CD4-positive, alpha-beta memory T cell (primary cell): ENCODE measurements at places on chromosomes 1 and 21. TPM values are rescaled to one million over a fixed set of nuclear protein-coding genes. Genes with fewer than 3 reads are reported as not detected.

- H3K4me3 ChIP-seq: no peak overlapping the region
- no peaks in the 10 kb centered on the region for H3K36me3 ChIP-seq
- no peak overlapping the region for H3K27ac ChIP-seq
- no peaks in the 10 kb centered on the region for H3K27me3 ChIP-seq
- DNase-seq: no peak
Observed at GRCh38 chr1:211639475-211640300, 35.7 kb downstream of the NEK2 start.

DNA sequence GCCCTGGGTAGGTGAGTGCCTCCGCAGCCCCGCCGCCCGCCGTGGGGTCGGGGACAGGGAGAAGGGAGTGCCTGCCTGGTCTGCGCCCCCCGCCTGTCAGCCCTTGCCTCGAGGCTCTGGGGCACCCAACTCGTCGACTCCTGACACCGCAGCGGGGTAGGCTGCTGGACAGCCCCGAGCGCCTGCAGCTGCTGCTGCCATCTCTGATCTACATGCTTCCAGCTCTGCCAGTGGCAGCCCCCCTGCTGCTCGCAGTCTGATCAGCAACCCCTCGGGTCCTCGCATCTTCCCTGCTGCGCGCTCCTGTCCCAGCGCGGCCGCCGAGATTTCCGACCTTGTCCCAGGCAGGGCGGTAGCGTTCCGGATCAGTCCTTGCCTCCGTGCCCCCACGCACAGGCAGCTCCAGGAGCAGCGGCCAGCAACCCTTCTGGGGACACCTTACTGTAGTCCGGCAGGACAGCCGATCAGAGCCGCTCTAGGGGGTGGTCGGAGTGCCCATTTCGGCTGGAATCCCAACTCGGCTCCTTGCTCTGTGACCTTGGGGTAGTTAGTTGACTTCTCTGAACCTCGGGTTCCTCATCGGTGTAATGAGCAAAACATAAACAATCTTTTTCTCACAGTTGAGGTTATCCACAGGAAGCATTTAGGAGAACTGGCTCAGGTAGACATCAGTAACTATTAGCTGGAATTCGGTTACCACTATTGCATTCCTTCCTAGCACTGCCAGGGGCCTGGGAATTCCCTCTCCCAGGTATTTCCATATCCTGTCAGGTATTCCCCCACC is 540 bp downstream of the BCAN start:
- no peak overlapping the region for H3K27ac ChIP-seq
- peaks cover 62% of the 10 kb centered on the region for H3K27me3 ChIP-seq
- H3K4me3 ChIP-seq: no peak overlapping the region
- H3K4me1 ChIP-seq: peaks cover 32% of the 10 kb centered on the region
- DNase-seq: no peak

DNA sequence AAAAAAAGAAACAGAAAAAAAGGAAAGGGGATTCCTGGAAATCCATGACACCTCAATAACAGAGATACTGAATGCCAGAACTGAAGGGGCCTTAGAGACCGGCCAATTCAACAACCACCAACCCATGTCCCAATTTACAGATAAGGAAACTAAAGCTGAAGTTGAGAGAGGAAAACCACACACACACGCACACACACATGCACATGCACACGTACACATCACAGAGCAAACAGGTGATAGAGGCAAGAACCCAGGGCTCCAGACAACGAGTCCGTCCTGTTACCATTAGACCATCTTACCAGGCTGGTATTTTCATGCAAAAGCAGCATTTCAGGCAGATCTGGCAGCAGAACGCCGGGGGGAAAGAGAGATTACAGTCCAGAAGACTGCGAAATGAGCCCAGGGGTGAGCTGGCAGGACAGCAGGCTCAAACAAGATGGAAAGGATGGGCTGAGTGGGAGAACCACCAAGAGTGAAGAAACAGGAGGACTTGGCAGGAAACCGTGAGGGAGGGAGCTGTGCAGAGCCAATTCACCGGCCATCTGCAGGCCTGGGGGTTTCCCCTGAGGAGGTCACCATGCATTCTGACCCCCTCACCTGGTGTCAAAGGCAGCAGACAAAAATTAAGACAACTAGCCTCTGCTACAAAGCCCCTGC is 43.5 kb downstream of the PAFAH2 start:
- H3K27ac ChIP-seq: no peak overlapping the region
- no peaks in the 10 kb centered on the region for H3K36me3 ChIP-seq
- no peak overlapping the region for H3K4me3 ChIP-seq
- no peaks in the 10 kb centered on the region for H3K27me3 ChIP-seq
- DNase-seq: no peak

- H3K4me1 ChIP-seq: no peaks in the 10 kb centered on the region
- no peak for DNase-seq
- H3K4me3 ChIP-seq: no peak overlapping the region
- H3K27me3 ChIP-seq: no peaks in the 10 kb centered on the region
- no peak overlapping the region for H3K27ac ChIP-seq
Observed at GRCh38 chr1:70396607-70397006, 14.5 kb upstream of the CTH start.

DNA sequence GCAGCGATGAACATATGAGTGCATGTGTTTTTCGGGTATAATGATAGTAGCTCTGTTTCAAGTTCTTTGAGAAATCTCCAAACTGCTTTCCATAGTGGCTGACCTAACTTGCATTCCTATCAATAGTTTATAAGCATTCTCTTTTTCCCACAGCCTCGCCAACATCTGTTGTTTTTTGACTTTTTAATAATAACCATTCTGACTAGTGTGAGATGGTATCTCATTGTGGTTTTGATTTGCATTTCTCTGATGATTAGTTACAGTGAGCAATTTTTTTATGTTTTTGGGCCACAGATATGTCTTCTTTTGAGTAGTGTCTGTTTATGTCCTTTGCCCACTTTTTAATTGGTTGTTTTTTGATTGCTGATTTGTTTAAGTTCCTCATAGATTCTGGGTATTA is 10.6 kb upstream of the RUNX1 start:
- no peaks in the 10 kb centered on the region for H3K27me3 ChIP-seq
- no peaks in the 10 kb centered on the region for H3K36me3 ChIP-seq
- no peak overlapping the region for H3K27ac ChIP-seq
- no peak for DNase-seq
- H3K4me3 ChIP-seq: no peak overlapping the region

- H3K27ac ChIP-seq: no peak overlapping the region
- H3K4me3 ChIP-seq: no peak overlapping the region
- H3K27me3 ChIP-seq: no peaks in the 10 kb centered on the region
- DNase-seq: no peak
- H3K36me3 ChIP-seq: no peaks in the 10 kb centered on the region
Observed at GRCh38 chr21:21226472-21226871, 228.3 kb downstream of the NCAM2 start.

Gene HAPLN2
- total RNA-seq: not detected

GRCh38 chr1:223845037-223845809 is 524 bp downstream of the TP53BP2 start:
- H3K4me1 ChIP-seq: peaks cover 52% of the 10 kb centered on the region
- H3K4me3 ChIP-seq: peak overlapping the region; percentile 76
- H3K27ac ChIP-seq: peak overlapping the region; percentile 98

DNA sequence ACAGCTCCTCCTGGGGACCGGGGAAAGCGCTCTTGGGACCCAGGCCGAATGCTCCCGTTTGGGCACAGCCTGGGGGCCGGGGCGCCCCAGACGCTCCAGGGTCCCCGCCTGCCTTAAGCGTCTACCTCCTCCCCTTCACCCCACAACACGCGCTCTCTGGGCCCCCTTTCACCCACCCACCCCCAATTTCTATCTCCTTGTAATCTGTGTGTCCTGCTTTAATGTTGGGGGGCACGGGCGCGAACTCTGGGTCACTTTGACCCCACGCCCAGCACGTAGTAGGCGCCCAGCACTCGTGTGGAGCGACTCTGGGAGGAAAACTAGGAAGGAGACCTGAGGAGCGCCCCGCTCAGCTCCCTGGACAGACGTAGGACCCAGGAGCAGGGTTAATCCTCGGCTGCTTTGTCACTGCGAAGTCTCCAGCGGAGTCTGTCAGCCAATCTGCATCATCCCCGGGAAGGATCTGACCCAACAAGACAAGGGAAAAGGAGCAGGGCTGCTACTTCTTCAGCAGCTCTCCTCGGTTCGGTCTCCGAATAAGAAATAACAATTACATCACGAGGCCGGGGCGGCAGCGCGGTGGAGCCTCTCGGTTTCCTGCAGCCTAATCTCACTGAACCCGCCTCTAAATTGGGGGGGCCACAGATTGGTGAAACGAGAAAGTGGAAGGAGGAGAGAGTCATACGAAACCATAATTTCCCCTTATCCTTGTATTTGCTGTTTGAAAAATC is 757 bp upstream of the NRIP1 start:
- H3K4me1 ChIP-seq: peaks cover 21% of the 10 kb centered on the region
- H3K27me3 ChIP-seq: no peaks in the 10 kb centered on the region
- peak overlapping the region; percentile 66 for H3K4me3 ChIP-seq
- DNase-seq: peak; percentile 76
- no peaks in the 10 kb centered on the region for H3K36me3 ChIP-seq

Gene EPHA2
- not detected for total RNA-seq

Gene ERI3
- 29.6 TPM for total RNA-seq

DNA sequence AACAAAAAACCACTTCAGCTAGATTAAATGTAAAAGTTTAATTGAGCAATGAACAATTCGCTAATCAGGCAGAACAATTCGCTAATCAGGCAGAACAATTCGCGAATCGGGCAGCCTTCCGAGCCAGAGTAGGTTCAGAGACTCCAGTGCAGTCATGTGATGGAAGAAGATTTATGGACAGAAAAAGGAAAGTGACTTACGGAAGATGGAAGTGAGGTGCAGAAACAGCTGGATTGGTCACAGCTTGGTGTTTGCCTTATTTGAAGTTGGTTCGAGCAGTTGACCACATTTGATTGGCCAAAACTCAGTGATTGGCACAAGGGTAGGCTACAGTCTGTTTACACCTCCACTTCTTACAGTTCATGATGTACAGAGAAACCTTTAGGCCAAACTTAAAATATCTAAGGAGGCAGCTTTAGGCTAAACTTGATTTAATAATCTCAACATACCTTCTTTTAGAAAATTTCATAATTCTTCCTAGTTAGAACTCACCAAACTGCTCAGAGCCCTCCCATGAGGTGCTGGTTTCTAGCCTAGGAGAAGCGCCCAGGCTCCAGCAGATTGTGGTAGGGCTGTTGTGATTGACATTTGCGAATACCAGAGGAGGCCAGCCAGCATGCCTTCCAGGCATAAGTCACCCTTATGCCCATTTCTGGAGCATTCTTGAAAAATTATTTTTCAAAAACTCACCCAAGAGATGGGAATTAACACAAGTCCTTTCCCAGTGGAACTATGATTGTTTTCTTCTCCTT is 22.8 kb upstream of the KCNC4 start:
- no peaks in the 10 kb centered on the region for H3K4me1 ChIP-seq
- no peak for DNase-seq
- no peak overlapping the region for H3K27ac ChIP-seq
- no peaks in the 10 kb centered on the region for H3K27me3 ChIP-seq
- no peak overlapping the region for H3K4me3 ChIP-seq
- H3K36me3 ChIP-seq: no peaks in the 10 kb centered on the region

Gene PTGER3
- not detected for total RNA-seq

Gene EPS8L3
- not detected for total RNA-seq

- no peak overlapping the region for H3K4me3 ChIP-seq
- H3K27me3 ChIP-seq: no peaks in the 10 kb centered on the region
- H3K4me1 ChIP-seq: no peaks in the 10 kb centered on the region
- no peak for DNase-seq
Observed at GRCh38 chr1:93738075-93738622, 56.5 kb upstream of the BCAR3 start.

- DNase-seq: no peak
- no peak overlapping the region for H3K27ac ChIP-seq
- no peaks in the 10 kb centered on the region for H3K36me3 ChIP-seq
- H3K27me3 ChIP-seq: no peaks in the 10 kb centered on the region
- H3K4me1 ChIP-seq: peaks cover 83% of the 10 kb centered on the region
Observed at GRCh38 chr1:76298399-76298798, 223.9 kb downstream of the ST6GALNAC3 start.

- no peaks in the 10 kb centered on the region for H3K36me3 ChIP-seq
- H3K27ac ChIP-seq: no peak overlapping the region
- H3K4me1 ChIP-seq: no peaks in the 10 kb centered on the region
- H3K27me3 ChIP-seq: no peaks in the 10 kb centered on the region
- no peak for DNase-seq
Observed at GRCh38 chr1:181525104-181525721, 41.9 kb downstream of the CACNA1E start.

- no peaks in the 10 kb centered on the region for H3K4me1 ChIP-seq
- no peak for DNase-seq
- no peak overlapping the region for H3K27ac ChIP-seq
- no peaks in the 10 kb centered on the region for H3K27me3 ChIP-seq
Observed at GRCh38 chr1:64060611-64061302, 142.7 kb upstream of the UBE2U start.

GRCh38 chr1:178921499-178921898 is 50.6 kb upstream of the ANGPTL1 start:
- H3K27me3 ChIP-seq: no peaks in the 10 kb centered on the region
- no peak overlapping the region for H3K4me3 ChIP-seq
- no peak for DNase-seq

DNA sequence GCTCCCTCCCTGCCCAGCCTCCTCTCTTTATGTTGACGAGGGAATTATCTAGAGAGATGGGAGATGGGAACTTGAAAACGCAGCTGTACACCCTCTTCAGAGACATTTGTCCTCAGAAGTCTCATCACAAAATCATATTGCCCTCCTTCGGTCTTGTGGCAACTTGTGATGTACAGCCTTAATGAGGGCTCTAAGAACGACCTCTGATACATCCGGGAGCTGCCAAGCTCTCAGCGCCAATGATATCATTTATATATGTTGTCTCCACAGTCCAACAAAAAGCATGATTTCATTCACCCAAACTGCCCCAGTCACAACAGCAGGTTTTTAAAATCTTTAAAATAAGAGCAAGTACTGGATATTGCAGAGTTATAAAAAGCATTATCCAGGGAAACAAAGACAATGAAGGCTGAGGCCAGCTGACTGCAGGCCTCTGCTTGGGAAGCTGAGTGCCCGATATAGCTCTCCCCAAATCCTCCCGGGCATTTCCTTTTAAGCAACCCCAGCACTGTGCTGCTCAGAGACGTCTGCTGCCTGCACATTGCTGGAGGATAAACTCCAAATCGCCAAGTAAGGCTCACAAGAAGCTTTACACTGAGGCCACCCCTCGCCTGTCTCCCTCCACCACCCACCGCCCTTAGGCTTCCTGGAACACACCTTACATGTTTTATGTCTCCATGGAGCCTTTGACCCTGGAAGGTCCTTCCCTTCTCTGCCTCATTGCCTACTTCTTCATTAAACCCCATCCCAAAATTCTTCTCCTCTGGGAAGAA is 236.1 kb downstream of the C1orf94 start:
- no peaks in the 10 kb centered on the region for H3K4me1 ChIP-seq
- no peaks in the 10 kb centered on the region for H3K27me3 ChIP-seq
- no peak overlapping the region for H3K4me3 ChIP-seq

Gene ERICH3
- total RNA-seq: not detected

GRCh38 chr1:23885222-23885621 is 17.1 kb upstream of the FUCA1 start:
- no peak for DNase-seq
- no peaks in the 10 kb centered on the region for H3K36me3 ChIP-seq
- H3K4me1 ChIP-seq: no peaks in the 10 kb centered on the region
- H3K27me3 ChIP-seq: no peaks in the 10 kb centered on the region
- H3K27ac ChIP-seq: no peak overlapping the region

- H3K4me3 ChIP-seq: no peak overlapping the region
- no peak for DNase-seq
- no peaks in the 10 kb centered on the region for H3K4me1 ChIP-seq
- no peaks in the 10 kb centered on the region for H3K36me3 ChIP-seq
- no peak overlapping the region for H3K27ac ChIP-seq
Observed at GRCh38 chr1:210597555-210598134, 268.9 kb downstream of the HHAT start.

Gene SPATA17
- total RNA-seq: not detected

Gene MATN1
- total RNA-seq: 0.12 TPM

Gene CHODL
- total RNA-seq: 0.25 TPM
